ENCODE measurements at places on chromosomes 1 and 21.

- DNase-seq, result no peak
These were observed 57.8 kb upstream of the COL18A1 start for GRCh38 chr21:45347048-45347711.

GRCh38 chr21:35357041-35357780 is 308.1 kb upstream of the RUNX1 start:
- no peak for DNase-seq

DNA sequence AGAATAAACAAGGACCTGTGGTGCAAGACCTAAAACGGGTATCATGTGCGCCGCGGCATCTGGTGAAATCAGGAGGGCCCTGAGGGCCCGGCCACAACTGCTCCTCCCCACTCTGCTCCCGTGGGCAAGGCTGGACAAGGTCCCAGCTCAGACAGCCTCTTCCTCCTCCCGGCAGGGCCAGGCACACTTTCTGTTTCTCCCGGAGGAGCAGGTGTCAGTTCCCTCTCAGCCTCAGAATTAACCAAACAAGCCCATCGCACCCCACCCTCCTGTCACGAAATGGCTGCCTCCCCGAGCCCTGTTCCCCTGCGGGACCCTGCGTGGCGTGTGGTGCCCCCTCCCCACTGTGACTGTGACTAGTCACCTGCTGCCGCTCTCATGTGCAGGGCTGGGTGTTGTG is 15.2 kb downstream of the PTTG1IP start:
- DNase-seq, result no peak

DNA sequence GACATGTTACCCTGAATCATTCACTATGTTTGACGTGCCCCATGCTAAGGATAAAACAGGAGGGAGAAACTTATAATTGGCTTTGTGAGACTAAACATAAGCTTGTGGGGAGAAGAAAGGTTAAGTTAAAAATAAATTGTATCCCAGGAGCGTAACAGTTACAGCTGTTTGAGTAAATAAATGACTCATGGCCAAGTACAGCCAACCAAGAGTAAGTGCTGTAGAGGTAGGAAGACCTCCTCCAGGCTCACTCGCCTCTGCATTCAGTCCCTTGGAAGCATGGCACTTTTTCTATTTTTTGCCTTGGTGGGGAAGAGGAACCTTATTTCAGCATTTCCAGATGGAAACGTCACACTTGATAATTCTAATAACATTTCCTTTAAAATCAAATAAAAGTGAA is 116.5 kb downstream of the ZP4 start:
- no peak for DNase-seq

DNA sequence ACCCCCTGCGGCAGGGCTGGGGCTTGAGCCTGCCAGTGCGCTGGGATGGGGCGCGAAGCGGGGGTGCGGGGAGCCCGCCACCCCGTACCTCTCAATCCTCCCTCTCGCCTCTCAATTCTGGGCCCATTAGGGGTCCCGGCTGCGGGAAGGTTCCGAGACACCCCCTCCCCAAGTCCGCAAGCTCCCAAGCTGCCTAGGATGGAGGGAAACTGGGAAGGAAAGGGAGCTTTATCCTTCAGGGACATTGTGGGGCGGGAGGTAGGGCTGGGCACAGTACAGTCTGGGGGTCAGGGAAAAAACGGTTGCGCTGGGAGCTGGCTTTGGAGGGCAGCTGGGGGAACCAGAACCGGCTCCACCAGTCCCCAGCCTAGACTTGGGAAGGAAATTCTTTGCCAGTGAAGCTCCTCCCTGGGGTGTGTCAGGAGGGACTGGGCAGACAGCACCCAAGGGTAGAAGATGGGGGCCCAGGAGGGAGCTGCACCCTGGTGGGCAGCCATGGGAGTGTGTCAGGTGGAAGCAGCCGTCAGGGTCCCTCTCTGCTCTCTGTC is 904 bp downstream of the GJB3 start:
- DNase-seq, result no peak

- no peak for DNase-seq
These were observed 34.4 kb downstream of the PALMD start for GRCh38 chr1:99680270-99680669.

- DNase-seq, result no peak
These were observed 221.1 kb downstream of the LMO4 start for GRCh38 chr1:87549738-87550137.

- DNase-seq, result no peak
These were observed 14.2 kb downstream of the CHRNB2 start for GRCh38 chr1:154581766-154582165.

DNA sequence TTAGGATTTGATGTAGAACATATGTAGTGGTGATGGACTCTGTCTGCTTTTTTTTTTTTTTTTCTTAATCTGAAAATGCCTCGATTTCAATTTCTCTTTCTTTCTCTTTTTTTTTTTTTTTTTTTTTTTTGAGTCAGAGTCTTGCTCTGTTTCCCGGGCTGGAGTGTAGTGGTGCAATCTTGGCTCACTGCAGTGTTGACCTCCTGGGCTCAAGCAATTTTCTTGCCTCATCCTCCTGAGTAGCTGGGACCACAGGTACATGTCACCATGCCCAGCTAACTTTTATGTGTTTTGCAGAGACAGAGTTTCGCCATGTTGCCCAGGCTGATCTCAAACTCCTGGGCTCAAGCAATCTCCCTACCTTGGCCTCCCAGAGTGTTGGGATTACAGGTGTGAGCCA is 17.4 kb downstream of the MAST2 start:
- DNase-seq, result no peak

DNA sequence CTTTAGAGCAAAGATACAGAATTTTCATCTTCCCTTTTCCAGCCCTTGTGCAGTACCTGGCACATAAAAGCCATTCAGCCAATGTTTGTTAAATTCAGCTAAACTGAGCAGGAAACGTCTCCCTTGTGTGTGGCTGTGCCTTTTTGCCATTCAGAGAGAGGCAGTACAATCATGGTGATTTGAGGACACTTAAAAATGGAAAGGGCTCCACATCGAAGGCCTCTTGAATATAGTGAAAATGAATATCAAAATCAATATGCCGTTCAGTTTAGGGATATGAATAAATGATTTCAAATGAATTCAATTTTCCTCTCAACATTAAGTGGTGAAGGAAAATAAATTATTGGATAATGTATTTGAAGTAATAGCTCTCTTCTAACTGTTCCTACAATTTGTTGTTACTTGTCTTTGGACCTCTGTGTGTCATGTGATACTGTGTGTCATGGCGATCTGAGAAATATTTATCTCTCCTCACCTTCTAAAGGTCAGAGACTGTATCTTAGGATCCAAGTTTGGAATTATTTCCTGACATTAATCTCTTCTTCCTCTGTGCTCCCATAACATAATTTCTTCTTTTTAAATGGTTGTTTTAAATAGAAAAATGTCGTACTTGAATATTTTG is 355.6 kb upstream of the ST6GALNAC5 start:
- no peak for DNase-seq

GRCh38 chr1:97385536-97386277 is 535.1 kb downstream of the DPYD start:
- DNase-seq, result no peak

DNA sequence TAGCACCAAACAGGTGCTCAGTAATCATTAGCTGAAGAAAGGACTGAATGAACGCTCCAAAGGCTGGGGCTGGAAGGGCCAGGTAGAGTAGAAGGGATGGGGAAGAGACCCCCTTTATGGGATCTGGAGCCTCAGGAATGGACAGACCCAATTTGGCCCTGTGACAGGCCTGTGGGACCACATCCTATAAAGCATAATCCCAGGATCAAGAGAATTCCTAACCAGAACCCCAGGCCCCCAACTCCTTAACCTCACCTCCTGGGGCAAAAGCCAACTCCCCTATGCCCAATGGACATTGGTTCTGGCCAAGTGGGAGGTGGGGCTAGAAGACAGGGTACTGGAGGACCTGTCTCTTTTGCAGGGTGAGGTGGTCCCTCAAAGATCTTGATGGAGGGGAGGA is 9.2 kb downstream of the HPCAL4 start:
- no peak for DNase-seq

DNA sequence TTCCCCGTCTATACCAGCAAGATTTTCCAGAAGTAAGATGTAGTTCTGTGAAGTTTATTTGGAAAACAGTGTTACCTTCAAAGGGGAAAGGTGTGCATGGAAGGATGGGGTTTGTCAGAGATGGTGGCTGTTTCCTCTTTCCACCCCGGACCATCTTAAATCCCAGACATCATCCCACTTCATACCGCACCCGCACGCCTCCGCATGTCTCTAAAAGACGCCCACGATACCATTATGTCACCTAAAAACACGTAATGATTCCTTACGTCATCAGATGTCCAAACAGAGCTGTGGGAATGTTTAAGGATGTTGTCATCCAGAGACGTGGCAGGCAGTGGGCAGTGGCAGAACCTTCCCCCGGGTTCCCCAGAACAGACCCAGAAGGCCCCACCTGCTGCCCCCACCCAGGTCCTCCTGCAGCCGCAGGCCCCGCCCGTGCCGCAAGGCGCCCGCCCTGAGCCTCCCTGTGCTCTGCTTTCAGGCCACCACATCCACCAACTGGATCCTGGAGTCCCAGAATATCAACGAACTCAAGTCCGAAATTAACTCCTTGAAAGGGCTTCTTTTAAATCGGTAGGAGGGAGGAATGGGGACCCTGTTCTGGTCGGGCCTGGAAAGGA is 152.2 kb downstream of the PEX14 start:
- DNase-seq, result no peak
